ENCODE measurements at places on chromosomes 1 and 21. TPM values are rescaled to one million over a fixed set of nuclear protein-coding genes. Genes with fewer than 3 reads are reported as not detected.

The SLC19A2 gene
- 8.6 TPM for total RNA-seq

The CDK18 gene
- total RNA-seq, result 16.4 TPM

The ATP1A2 gene
- not detected for total RNA-seq

The NMNAT2 gene
- total RNA-seq, result 6.6 TPM

The NPL gene
- not detected for total RNA-seq

The HMCN1 gene
- total RNA-seq, result 0.66 TPM

Measured in PC-3 (cell line).